Astrocyte of the cerebellum (primary cell): ENCODE measurements at places on chromosomes 1 and 21.

DNA sequence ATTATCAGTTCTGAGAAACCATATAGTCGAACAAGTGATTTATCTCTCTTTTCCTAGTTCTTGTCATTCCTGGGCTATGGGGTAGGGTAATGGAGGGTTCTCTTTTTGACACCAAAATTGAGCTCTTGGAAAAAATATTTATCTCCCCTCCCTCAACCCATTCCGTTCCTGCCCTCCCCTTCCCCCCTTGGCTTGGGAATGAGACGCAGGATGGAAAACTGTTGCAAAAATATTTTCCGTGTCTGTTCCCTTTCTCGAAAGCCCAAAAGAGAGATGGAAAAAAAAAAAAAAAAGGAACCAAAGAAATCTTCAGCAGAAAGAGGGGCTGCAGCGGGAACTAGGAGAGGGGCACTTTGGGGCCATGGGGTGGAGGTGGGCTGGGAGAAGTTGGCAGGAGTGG, 766 bp downstream of the ATP2B4 start:
- DNase-seq, result no peak

DNA sequence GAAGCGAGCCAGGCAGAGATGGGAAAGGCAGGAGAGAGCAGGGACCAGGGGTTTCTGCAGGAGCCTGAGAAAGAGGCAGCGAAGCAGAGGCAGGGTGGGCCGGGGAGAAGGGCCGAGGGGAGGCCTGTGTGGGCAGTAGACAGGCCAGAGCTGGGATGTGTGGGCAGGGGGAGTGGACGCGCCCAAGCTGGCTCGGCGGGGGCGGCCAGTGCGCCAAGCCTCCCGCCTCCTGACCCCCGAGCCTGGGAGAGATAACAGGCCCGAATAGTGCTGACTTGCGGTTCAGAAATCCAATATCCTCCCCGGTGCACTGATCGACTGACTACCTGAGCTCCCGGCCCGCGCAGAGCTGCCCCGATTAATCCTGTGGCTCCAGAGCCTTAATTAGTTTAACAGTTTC, 41.9 kb downstream of the AHDC1 start:
- DNase-seq, result no peak

GRCh38 chr1:58585581-58586151, 8.6 kb upstream of the TACSTD2 start:
- no peak for DNase-seq

DNA sequence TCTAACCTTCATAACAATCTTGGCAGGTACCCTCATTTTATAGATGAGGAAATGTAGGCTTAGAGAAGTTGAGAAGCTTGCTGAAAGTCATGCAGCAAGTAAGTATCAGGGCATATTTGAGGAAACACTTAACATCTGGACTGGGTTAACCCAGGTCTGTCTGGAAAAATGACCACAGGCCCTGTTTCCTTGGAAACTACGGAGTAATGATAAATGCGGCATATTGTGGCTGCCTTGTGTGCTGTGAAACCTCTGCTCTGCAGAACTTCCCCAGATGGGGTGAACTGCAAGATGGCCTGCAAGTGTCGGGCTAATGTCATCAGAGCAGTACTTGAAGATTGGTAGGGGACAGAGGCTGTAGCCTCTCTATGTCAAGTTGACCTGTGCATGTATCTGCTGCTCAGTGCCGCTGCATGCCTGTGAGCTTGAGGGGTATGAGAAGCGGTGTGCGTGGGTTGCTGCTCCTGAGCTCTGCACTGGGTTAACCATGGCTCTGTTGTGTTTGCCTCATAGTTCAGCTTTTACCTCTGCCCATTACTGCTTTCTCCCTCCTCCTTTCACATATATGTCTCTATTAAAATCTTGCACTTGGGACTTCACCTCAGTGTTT, 83.1 kb downstream of the WDR3 start:
- no peak for DNase-seq

DNA sequence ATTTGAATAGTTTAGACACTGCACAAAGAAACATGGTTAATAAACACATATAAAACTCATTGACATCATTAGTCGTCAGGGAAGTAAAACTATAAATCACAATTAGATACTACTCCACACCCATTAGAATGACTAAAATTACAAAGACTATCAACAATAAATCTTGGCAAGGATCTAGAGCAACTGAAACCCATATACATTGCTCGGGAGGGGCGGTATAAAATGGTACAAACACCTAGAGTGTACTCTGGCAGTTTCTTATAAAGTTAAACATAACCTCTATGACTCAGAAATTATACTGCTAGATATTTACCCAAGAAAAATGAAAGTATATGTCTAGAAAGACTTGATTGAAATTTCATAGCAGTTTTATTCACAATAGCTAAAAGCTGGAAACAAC, 434.2 kb downstream of the RWDD3 start:
- no peak for DNase-seq

GRCh38 chr1:3819771-3820200, 23.5 kb upstream of the LRRC47 start:
- DNase-seq, result no peak
